Mesothelial cell of epicardium (in vitro differentiated cells): ENCODE measurements at places on chromosomes 12 and 14.

DNA sequence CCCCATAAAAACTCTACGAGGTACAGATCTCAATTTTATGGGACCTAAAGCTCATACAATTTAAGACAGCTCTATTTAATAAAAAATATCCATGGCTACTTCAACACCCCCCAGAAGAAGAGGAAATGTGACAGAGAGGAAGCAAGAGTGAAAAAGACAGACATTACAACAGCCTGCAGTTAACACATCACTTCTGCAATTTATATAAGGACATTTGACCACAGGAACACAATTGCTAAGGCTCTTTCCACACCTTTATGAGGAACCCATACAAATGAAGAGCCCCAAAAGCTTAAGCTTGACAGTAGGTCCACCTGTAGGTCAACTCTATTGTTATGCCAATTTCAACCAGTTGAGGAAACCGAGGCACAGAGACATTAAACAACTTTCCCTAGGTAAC is 5.6 kb downstream of the OR10P1 start:
- no peak for DNase-seq

DNA sequence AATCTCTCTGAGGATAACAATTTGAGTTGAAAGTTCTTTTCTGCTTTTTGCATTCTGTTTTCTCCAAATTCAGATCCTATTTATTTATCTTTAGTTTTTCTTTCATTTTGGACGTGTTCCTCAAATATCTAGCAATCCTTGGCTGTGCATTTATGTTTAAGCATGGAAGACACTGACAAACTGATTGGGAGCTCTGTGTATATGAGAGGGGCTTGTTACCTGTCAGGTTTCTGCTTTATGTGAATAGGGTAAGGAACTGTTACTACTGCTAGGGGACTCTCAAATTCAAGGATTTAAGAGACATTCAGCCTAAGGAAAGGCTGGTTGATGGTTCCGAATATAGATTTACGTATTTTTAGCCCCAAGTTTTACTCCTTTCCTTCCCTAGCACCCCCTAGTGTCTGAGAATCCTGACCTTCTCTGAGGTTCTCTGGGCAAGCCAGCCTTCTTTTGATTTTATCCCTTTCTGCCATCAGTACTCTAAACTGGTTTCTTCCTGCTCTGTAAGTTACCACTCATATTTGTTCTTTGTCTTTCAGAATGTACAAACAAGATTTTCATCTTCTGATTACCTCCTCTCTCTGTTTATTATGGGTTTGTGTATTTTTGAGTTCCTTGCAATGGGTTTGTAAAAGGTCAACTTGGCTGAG is 30.5 kb downstream of the YLPM1 start:
- DNase-seq: no peak

DNA sequence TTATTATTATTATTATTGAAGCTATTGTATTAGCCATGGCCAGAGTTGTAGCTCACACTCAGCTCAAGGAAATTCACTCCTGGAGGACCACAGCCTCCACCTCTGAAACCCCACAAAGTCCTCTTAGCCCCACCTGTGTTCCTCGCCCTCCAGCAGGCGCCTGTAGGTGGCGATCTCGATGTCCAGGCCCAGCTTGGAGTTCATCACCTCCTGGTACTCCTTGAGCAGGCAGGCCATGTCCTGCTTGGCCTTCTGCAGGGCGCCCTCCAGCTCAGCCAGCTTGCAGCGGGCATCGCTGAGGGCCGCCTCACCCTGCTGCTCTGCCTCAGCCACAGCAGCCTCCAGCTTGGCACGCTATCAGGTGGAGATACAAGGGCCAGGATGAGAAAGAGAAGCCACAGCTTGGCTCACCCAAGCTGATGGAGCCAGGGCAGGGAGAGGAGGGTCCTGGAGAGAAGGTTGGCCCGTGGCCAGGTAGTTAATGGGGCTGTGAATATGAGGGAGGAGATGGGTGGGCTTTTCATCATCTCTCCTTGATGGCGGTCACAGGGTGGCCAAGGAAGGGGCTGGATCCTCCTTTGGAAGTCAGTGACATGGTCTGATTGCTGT is 5.1 kb downstream of the KRT85 start:
- DNase-seq: no peak

- no peak for DNase-seq
These were observed 1.6 kb downstream of the LRRC74A start for GRCh38 chr14:76827696-76828296.

- no peak for DNase-seq
These were observed 238.7 kb upstream of the OR4E1 start for GRCh38 chr14:21912367-21912766.

GRCh38 chr12:68435816-68436215 is 103.7 kb upstream of the MDM1 start:
- DNase-seq: no peak

GRCh38 chr14:98903371-98903770 is 368.6 kb downstream of the BCL11B start:
- DNase-seq: no peak

DNA sequence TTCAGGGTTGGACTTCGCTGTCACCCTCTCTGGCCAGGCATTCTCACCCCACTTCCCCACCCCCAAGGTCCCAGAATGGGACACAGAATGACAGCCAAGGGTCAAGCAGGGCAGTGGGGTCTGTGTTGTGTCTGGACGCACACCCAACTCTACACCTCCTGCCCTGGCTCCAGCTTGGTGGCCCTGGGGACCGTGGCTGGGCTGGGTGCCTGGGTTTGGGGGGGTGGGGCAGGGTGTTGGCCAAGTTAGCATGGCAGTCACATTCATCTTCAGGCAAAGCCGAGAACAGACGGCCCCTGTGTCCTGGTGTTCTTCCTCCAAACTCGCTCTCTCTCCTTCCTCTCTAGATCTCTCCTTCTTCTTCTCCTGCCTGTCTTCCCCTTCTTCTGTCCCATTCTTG is 5.6 kb downstream of the LRP1 start:
- no peak for DNase-seq

DNA sequence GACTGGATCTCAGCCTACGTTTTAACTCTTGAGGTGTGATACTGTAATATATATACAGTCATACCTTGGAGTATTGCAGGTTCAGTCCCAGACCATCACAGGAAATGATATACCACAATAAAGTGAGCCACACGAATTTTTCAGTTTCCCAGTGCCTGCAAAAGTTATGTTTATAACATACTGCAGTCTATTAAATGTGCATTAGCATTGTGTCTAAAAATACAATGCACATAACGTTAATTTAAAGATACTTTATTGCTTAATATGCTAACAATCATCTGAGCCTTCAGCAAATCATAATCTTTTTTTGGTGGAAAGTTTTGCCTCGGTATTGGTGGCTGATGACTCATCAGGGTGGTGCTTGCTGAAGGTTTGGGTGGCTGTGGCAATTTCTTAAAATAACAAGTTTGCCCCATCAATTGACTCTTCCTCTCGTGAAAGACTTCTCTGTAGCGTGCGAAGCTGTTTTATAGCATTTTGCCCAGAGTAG is 18.9 kb downstream of the PYROXD1 start:
- DNase-seq: no peak

- no peak for DNase-seq
These were observed 2.8 kb downstream of the NFATC4 start for GRCh38 chr14:24370748-24371147.

- no peak for DNase-seq
These were observed 11.1 kb upstream of the EGLN3 start for GRCh38 chr14:33962016-33962415.

DNA sequence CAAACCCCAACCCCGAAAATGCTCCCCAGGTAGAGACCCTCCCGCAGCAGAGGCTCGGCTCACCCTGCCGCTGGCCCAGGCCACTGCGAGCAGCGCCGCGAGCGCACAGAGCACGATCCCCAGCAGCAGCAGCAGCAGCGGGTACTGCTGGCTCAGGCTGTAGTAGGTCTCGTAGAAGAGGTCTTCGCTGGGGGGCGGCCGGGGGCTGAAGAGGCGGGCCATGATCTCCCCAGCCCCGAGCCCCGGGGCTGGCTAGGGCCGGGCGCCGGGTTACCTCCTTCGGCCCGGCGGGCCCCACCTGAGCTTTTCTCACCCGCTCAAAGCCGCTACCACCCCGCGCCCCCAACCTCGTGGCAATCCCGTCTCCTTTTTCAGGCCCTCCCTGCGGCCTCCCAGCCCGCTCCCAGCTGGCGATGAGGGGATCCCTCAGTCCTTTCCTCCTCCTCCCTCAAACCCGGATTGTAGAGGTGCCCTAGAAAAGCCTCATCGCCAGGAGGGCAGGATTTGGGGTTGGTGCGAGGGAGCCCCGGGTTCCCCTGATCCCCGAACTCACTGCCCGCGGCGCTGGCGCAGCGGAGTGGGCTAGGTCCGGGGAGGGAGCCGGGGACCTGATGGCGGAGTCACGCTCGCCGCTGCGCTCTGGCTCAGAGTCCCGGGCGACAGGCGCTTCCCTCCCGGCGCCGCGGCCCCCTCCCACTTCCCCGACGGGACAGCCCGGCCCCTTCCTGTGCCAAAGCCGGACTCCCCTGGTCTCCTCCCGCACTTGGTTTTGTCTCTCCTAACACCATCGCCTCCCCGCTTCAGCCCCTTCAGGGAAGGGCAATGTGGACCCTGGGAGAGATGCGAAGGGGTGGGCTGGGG is at the start of gene ADCY4:
TSS of gene ADCY4 (minus strand) at position 641 of the 861 bp plus-strand sequence. CDS start at position 222, 419 bp downstream.
- DNase-seq: no peak

GRCh38 chr14:54929556-54929955 is 26.9 kb upstream of the GCH1 start:
- no peak for DNase-seq

GRCh38 chr12:127273626-127274025 is 993.3 kb upstream of the TMEM132C start:
- DNase-seq: no peak

GRCh38 chr12:27635349-27635972 is 60.8 kb upstream of the REP15 start:
- no peak for DNase-seq

DNA sequence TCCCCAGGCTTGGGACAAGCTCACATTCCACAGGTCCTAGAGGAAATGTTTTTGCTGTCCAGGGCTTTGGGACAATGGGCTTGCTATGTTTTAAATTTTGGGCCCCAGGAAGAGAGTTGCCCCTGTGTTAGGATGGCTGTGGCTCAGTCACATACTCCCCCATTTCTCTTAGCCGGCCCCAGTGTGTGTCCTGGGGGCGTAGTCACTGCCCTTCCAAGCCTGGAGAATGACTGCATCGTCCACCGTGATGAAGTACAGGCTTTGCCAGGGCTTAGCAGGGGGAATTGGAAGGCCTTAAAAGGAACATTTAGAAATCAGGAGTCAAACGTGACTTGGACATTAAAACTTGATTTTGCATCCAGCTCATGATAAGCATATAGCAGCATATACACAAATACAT is 293.6 kb downstream of the CACNA1C start:
- no peak for DNase-seq

DNA sequence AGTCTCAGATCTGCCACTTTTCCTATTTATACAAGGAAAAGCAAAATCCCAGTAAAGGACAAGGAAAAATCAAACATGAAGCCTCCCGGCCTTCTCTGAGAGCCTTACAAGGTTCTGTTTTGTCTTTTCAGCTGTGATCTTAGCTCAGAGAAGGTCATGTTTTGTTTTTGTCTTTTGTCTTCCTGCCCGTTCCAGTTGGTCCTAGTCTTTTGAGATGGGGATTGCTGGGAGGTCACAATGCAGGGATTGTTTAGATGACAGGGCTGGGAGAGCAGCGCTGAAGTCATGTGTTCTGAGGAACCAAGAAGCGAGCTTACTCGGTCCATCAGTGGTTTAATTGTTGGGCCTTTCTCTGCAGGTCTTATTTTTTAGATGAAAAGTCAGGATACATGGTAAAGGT is 6.0 kb downstream of the PLEKHH1 start:
- no peak for DNase-seq

- DNase-seq: no peak
These were observed 16.3 kb upstream of the BEGAIN start for GRCh38 chr14:100603341-100604120.

GRCh38 chr14:63899953-63900352 is 47.1 kb downstream of the SYNE2 start:
- no peak for DNase-seq

GRCh38 chr12:131378861-131379665 is 331.8 kb upstream of the SFSWAP start:
- no peak for DNase-seq

GRCh38 chr14:100067481-100067880 is 2.3 kb downstream of the EVL start:
- no peak for DNase-seq

DNA sequence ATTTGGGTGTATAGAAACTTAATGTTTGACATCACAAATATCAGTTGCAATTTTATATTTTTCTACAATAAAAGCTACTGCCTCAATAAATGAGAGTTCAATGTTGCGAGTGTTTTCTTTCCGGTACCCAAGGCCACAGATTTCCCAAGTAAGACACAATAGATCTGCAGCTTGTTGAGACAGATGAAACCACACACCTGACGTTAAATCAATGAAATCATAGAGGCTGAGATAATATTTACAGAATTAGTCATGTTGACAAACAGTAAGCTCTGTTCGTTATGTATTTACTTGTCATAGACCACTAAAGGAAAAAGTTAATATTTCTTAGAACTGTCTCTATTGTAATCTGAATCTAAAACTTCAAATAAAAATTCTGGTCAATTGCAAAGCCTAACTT is 49.2 kb upstream of the PTHLH start:
- DNase-seq: no peak

- DNase-seq: no peak
These were observed 27.6 kb upstream of the KCNK13 start for GRCh38 chr14:90034156-90034555.

- no peak for DNase-seq
These were observed 196.1 kb downstream of the TBX5 start for GRCh38 chr12:114209861-114210260.

DNA sequence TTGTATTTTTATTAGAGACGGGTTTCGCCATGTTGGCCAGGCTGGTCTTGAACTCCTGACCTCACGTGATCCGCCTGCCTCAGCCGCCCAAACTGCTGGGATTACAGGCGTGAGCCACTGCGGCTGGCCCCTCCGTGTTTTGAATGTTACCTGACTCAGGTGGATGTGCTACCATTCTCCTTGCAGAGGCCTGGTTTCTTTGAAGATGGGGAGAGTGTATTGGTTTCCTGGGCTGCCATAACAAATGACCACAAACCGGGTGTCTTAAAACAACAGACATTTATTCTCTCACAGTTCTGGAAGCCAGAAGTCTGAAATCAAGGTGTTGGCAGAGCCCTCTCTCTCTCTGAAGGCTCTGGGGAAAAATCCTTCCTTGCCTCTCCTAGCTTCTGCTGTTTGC is 98.0 kb downstream of the IRF2BPL start:
- DNase-seq: no peak

DNA sequence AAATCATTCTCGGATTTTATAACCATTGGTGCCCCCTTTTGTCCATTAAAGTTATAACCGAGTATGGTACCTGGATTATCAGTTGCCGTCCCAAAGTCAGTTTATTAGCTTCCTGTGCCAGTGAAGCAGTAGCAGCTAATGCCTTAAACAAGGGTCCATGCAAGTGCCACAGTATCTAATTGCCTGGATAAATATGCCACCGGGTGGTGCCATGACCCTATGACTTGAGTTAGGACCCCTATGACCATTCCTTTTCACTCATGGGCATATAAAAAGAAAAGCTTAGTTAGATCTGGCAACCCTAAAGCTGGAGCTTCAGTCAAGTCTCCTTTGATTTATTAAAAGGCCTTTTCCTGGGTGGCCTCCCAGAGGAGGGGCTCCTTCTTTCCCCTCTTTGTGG is 1314.6 kb downstream of the TMEM121 start:
- no peak for DNase-seq
